ENCODE measurements at places on chromosomes 4 and X. TPM values are rescaled to one million over a fixed set of nuclear protein-coding genes. Genes with fewer than 3 reads are reported as not detected.

Gene TMPRSS11F
- 2.3 TPM for total RNA-seq

Gene ADAM29
- total RNA-seq = not detected

Gene RNF212
- 0.64 TPM for total RNA-seq

Gene PCDH19
- under 0.01 TPM for total RNA-seq

Gene H2BW2
- total RNA-seq = not detected

Gene SLC25A43
- 31.0 TPM for total RNA-seq

Gene IQCM
- not detected for total RNA-seq

Gene NALF2
- total RNA-seq = 0.79 TPM

Gene IL21
- total RNA-seq = not detected

Gene F9
- total RNA-seq = not detected

Gene TLR10
- not detected for total RNA-seq

Gene RPS6KA6
- 6.0 TPM for total RNA-seq

Gene RTL3
- total RNA-seq = not detected

Gene ARHGAP36
- not detected for total RNA-seq

Gene KCNE5
- 0.26 TPM for total RNA-seq

Gene CENPVL3
- total RNA-seq = not detected

Gene LARP7
- total RNA-seq = 27.8 TPM

Gene CCDC160
- total RNA-seq = not detected

Gene IL3RA
- not detected for total RNA-seq

Gene SULT1E1
- total RNA-seq = 1.1 TPM

Gene TIMP1
- total RNA-seq = 32.0 TPM

Gene MEPE
- total RNA-seq = not detected

Gene ADH6
- not detected for total RNA-seq

DNA sequence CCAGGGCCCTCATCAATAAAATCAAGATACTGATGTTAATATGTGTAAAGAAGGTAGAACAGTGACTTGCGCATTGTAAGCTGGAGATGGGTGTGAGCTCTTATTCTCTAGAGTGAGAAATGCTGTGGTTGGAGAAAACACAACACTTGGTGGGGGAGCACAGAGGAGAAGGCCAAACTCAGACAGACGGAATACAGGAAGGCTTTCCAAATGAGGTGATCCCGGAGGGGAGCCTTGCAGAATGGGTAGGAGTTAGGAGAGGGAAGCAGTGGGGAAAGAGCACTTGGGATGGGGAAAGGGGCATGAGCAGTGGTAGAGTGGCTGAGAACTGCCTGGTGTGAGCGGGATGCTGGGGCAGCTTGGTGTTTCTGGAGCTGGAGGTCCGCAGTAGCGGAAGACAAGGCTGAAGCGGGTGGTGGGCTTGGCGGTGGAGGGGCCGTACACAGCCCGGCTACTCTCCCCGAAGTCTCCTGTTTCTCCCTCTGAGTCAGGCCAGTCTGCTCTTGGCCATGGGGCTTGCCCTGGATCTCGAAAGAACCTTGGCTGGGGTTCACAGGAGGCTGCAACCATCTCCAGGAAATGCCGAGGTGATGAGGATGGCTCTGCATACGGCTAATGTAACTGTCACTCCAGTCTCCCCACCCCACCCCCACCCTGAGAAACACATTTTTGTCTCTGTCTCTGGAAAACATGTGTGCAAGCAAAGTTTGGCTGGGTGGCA is 11.3 kb upstream of the PLAC1 start:
- peak; percentile 74 for DNase-seq

GRCh38 chrX:104284507-104284906 is 29.8 kb upstream of the ESX1 start:
- no peak for DNase-seq

- no peak for DNase-seq
These were observed 87.6 kb downstream of the HAUS3 start for GRCh38 chr4:2154215-2154740.

DNA sequence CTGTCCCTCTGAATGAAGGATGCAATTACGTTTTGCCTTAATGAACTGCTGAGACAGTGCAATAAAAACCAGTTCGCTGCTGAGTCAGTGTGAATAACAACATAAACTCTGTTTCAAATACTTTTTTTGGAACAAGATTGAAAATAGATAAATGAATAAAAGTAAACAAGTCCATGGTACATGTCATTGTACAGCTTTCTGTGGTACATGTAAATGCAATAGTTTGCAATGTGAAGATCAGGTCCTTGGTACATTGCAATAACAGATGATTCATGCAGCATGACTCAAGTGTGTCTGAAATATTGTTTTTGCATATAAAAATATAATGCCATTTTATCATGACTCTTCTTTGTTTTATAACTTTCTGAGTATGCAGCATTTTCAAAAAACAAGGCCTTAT is 193.4 kb upstream of the PACRGL start:
- peak; percentile 90 for DNase-seq

- DNase-seq = no peak
These were observed 69.6 kb downstream of the ADRA2C start for GRCh38 chr4:3835527-3836405.

DNA sequence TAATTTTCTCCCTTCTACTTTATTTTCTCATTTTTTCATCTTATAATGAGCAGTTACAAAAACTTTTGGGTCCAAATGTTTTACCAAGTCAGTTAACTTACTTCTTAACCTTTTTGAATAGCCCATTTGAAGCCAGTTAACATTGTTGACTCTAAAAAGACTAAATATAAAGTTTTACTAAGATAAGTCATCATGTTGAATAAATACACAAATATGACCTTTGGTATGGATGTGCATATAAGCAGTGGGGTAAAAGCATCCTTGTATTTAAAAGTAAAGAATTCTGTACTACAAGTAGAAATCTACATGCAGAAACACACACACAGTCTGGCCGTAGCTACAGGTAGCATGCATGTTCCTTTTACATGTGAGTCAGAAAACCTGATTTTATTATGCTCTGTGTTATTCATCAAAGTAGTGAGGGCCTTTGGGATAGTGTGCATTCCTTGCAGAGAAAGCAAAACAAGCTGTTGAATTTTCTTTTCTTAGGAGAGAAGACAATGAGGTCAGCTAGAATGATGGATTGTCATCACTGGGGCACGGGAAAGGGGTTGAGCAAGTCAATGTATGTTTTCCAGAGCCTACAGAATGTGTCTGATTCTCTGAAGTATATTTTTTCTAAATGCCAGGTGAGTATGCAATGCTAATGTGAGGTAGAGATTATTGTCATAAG is 533.2 kb upstream of the AGA start:
- DNase-seq = no peak

DNA sequence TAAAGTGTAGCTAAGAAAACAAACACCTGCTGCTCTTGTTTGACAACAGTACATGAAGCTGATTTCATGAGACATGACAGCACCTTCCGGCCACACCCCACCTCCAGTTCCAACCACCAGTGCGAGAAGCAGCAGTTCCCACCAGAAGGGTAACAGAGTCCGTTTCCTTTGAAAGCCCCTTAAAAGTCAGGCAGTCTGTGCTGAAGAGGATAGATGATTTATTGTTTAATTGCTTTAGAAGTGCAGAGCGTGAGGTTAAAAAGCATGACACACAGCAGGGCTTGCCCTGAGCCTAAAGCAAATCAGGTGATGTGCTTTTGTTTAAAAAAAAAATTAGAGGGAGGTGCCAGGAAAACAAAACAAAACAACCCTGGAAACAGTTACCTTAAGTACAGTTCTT is 82.6 kb downstream of the HADH start:
- DNase-seq = no peak

DNA sequence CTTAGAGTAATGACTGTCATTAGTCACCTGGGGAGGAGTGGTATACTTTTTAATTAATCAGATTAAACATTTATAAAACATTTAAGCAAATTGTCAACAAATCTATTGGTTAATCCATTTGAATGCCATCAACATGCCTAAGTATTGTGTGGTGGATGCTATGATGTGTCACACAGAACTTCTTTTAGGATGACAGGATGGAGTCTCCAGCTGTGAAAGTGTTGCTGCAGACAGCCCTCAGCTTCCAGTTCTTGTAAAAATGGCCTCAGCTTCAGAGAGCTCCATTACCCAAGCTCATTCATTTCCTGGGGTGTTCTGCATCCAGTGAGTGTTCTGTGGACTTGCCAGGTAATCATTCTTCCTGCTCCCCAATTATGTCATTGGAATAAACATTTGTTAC is 74.3 kb upstream of the CLNK start:
- DNase-seq = no peak

- DNase-seq = peak; percentile 49
These were observed 85.9 kb downstream of the RNF150 start for GRCh38 chr4:141047228-141047884.

DNA sequence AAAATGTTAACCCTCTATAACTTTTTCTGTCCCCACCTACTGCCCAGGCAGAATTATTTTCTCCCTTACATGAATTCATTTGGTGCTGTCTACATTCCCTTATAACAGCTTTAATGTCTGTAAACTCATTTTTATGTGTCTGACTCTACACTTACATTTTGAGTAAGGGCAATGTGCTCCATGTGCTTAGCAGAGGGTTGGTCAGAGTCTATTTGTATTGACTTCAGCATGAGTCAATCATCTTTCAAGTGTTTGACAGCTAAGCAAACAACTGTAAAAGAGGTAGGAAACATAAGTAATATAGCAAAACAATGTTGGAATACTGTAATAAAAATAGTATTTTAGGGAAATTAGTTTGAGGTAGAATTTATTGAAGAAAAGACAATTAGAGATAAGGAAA is 6.3 kb downstream of the IL15 start:
- DNase-seq = peak; percentile 84

- DNase-seq = no peak
These were observed 4.1 kb downstream of the APEX2 start for GRCh38 chrX:55004231-55004630.

DNA sequence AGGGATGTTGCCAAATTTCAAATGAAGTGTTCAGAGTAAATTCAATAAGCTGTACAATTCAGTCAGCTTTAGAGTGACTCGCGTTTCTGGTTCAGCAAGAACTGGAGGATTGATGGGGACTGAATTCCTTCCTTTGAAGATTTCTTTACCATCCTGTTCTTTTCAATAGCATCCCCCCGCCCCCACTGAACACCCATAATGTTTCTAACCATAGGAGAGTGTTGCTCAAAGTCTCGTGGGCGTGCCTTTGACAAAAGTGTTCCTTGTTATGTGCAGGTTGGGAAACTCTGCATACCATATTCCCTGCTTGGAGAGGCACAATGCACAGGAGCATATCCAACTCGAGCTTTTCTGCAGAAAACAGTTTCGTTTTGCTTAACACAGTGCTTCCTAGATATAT is 323.5 kb upstream of the CASK start:
- peak; percentile 15 for DNase-seq

DNA sequence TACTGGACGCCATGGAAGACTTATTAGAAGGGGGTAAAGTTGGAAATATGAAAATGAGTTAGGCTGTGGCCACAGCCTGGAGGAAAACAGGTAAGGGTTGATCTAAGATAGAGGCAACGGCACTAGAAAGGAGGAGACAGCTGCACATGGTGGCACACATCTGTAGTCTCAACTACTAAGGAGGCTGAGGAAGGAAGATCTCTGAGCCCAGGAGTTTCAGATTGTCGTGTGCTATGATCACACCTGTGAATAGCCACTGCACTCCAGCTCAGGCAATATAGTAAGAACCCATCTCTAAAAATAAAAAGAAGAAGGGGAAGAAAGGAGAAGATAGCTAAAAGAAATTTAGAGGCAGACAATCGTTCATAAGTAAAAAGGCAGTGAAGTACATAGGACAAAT is 87.8 kb upstream of the SORBS2 start:
- no peak for DNase-seq

- no peak for DNase-seq
These were observed 361.1 kb downstream of the TRAM1L1 start for GRCh38 chr4:116724249-116724648.

DNA sequence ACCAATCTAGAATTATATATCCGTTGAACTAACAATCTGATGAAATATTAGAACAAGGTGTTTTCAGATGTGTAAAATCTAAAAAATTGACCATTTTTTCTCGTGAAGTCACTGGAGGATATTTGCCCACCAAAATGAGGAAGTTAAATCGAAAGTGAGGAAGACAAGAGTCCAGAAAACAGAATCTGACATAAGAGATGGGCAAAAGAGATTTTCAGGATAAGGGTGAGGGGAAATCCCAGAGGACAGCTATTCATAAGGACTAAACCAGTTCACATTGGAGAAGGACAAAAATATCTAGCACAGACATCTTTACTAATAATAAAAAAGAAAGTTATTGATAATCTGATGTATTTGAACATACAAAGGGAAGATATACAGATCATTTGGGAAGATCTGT is 18.7 kb upstream of the ALG13 start:
- no peak for DNase-seq

GRCh38 chrX:41629539-41629938 is 59.2 kb upstream of the GPR34 start:
- DNase-seq = no peak

- DNase-seq = no peak
These were observed 604.6 kb upstream of the GRIA3 start for GRCh38 chrX:122579526-122579925.

DNA sequence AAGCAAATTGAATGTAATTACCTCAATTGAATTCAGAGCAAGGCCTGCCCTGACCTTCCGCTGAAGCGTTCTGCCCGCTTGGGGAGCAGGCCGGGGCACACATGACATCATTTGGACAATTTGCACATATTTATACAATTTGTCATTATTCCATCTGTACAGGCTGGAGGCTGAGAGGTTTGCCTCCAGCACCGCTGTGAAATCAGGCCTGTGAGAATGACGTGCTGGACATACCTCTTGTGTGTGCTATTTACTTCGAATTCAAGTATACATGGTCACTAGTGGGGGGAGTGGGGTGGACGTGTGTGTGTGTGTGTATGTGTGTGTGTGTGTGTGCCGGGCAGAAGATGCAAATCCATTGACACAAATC is 285.6 kb downstream of the SHOX start:
- no peak for DNase-seq

DNA sequence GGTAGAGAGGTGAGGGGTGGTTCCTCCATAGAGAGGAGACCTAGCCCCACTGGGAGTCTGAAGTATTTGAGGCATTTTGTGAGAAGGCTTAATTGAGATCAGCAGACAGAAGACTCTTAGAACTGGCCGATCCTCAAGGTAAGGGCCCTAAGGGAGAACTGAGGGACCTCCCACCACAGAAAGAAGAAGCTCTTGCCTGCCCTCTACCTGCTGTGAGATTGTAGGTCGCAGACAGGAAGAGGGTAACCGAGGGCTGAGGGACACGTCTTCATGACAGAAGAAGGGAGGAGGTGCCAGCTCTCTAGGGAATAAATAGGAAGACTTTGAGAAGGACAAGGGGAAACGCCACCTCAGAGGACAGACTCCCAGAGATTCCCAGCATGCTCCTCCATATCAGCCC is 24.1 kb upstream of the MAGEC1 start:
- DNase-seq = no peak

DNA sequence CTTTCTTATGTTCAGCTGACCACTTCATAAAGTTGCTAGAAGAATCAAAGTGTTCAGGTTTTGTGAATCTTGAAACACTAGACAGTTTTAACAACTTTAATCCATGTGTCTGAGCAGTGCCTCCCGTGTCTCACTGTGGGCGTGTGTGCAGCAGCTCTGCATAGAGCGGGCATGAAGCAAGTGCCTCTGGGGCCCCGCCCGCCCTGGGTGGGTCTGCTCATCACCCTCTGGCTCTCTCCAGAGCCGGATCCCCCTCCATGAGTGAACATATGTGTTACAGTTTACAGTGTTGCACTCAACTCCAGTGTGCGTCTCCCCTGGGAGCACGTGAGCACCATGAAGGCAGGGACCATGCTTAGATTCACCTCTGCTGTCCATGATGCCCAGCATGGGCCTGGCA is 37.6 kb upstream of the CRMP1 start:
- no peak for DNase-seq

- DNase-seq = peak; percentile 65
These were observed 203.1 kb downstream of the SLC7A11 start for GRCh38 chr4:138039010-138039409.

GRCh38 chrX:18875256-18875878 is 108.5 kb downstream of the PHKA2 start:
- DNase-seq = no peak

- no peak for DNase-seq
These were observed 22.4 kb upstream of the STIM2 start for GRCh38 chr4:26837993-26838842.
